ENCODE measurements at places on chromosomes 7 and 10. TPM values are rescaled to one million over a fixed set of nuclear protein-coding genes. Genes with fewer than 3 reads are reported as not detected.

DNA sequence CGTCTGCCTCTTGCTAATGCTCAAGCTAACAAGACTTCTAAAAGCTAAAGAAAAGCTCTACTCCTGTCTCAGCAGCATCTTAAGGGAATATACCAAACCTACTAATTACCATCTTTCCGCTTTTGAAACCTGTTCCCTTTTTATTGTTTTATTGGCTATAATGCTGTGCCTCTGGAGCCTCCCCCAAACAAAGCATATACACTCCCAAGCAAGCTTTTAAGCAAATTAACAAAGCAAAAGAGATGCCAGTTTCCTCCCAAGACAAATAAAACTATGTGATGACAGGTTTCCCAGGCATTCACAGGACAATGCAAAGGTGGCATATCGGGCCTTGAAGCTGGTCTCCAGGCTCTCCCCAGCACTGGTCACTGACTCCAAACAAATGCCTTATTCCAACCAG is 52.9 kb downstream of the SLC37A3 start:
- no peak for DNase-seq

- no peak for DNase-seq
Observed at GRCh38 chr7:17669204-17669603, 271.1 kb downstream of the SNX13 start.

- no peak for DNase-seq
Observed at GRCh38 chr10:3655528-3655927, 129.5 kb downstream of the KLF6 start.

DNA sequence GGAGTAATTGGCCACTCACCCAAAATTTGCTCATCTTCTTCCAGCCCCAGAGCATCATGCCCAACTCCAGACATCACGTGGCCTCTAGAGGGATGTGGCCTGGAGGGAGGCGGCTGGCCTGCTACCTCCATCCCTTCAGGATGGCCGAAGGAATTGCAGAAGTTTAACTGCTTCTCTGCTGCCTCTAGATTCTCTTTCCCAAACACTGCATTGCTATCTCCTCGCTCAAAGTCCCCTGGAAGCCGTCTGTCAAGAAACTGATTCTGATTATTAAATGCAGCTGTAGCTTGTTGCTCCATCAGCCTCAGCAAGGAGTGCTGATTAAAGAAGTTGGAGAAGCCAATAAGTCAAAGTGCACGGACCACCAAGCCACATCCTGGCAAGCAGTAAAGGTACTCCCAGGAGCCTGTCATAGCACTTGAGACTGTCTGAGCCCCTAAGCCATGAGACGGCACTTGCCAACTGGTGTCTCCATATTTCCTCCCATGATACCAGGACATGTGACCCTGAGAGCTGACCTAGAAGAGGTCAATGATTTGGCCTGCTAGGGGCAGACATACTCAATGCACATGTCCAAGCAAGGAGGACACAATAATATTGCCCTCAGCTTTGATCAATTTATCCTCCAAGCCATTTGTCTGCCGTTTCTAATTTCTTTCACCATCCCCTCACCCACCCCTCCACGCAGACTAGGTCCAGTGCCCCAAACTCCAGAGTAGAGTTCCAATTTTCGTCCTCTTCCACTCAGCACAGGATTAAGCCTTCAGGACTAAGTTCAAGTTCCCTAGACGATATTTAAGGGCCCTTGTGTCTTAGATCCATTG is 84.2 kb downstream of the TBXAS1 start:
- DNase-seq = no peak

- DNase-seq = no peak
Observed at GRCh38 chr7:1810521-1810920, 140.4 kb downstream of the ELFN1 start.

PPP1R9A gene
- 32.8 TPM for polyA plus RNA-seq

FHIP2A gene
- 35.3 TPM for polyA plus RNA-seq
